Bronchial smooth muscle cell (primary cell): ENCODE measurements at places on chromosomes 5 and 9. TPM values are rescaled to one million over a fixed set of nuclear protein-coding genes. Genes with fewer than 3 reads are reported as not detected.

The IL3 gene
- total RNA-seq: not detected in 2 replicates

The LCN9 gene
- not detected in 2 replicates for total RNA-seq

The ARL14EPL gene
- total RNA-seq: 0.69 TPM in 1 of 2 replicates, not detected in the other

The QRFP gene
- not detected in 2 replicates for total RNA-seq

The SETX gene
- total RNA-seq: 55.6 and 57.1 TPM in 2 replicates

The ZNF169 gene
- total RNA-seq: 1.5 and 2.7 TPM in 2 replicates

The PITX1 gene
- total RNA-seq: 0.47 and 4.1 TPM in 2 replicates

The ANKRD55 gene
- not detected in 2 replicates for total RNA-seq

The HTR1A gene
- total RNA-seq: not detected in 2 replicates

The PTGES gene
- total RNA-seq: 48.9 and 74.7 TPM in 2 replicates

The SYK gene
- total RNA-seq: under 0.01 TPM in 1 of 2 replicates, not detected in the other

The CTNNAL1 gene
- total RNA-seq: 14.0 and 60.4 TPM in 2 replicates

The SPATA31E1 gene
- total RNA-seq: under 0.01 TPM in 1 of 2 replicates, not detected in the other

The AGGF1 gene
- total RNA-seq: 21.1 and 25.8 TPM in 2 replicates

The NR5A1 gene
- not detected in 2 replicates for total RNA-seq

The NAA35 gene
- total RNA-seq: 14.6 and 19.5 TPM in 2 replicates

The FCHSD1 gene
- total RNA-seq: 25.1 and 25.2 TPM in 2 replicates

The STK32A gene
- total RNA-seq: 0.09 and 0.32 TPM in 2 replicates

The PCDHA12 gene
- under 0.01 TPM in 2 replicates for total RNA-seq

The PCDHA7 gene
- total RNA-seq: 0.26 and 0.47 TPM in 2 replicates

The ZDHHC11 gene
- total RNA-seq: 0.47 and 3.3 TPM in 2 replicates

The ALDOB gene
- total RNA-seq: not detected in 2 replicates

The FOXD1 gene
- 3.3 and 8.2 TPM in 2 replicates for total RNA-seq

The CAMK4 gene
- 3.5 and 8.2 TPM in 2 replicates for total RNA-seq

The MARCOL gene
- not detected in 2 replicates for total RNA-seq

The TLX3 gene
- not detected in 2 replicates for total RNA-seq

The CAMK2A gene
- 0.47 and 0.69 TPM in 2 replicates for total RNA-seq

The NR6A1 gene
- 0.26 and 0.47 TPM in 2 replicates for total RNA-seq

The FER gene
- total RNA-seq: 24.1 and 28.0 TPM in 2 replicates

The TAF11L10 gene
- not detected in 2 replicates for total RNA-seq

The MED10 gene
- 9.0 and 10.4 TPM in 2 replicates for total RNA-seq

The CARD6 gene
- 11.8 and 12.1 TPM in 2 replicates for total RNA-seq

The CTXN3 gene
- total RNA-seq: not detected in 2 replicates

The LCNL1 gene
- 0.16 and 0.34 TPM in 2 replicates for total RNA-seq

The SEMA4D gene
- under 0.01 and 0.09 TPM in 2 replicates for total RNA-seq

The GABRB2 gene
- total RNA-seq: not detected in 2 replicates

The BARHL1 gene
- total RNA-seq: not detected in 2 replicates

The SPACA9 gene
- 2.7 and 4.9 TPM in 2 replicates for total RNA-seq

The INSL4 gene
- not detected in 2 replicates for total RNA-seq

The GZMA gene
- total RNA-seq: not detected in 2 replicates

The SLC1A1 gene
- total RNA-seq: 4.8 and 8.5 TPM in 2 replicates

The OR1J2 gene
- total RNA-seq: not detected in 2 replicates

The GNA14 gene
- 0.09 and 0.16 TPM in 2 replicates for total RNA-seq

The MORN5 gene
- total RNA-seq: 0.60 TPM in 1 of 2 replicates, not detected in the other

The MEGF10 gene
- not detected in 2 replicates for total RNA-seq

The SLC46A2 gene
- total RNA-seq: not detected in 2 replicates

The GDA gene
- total RNA-seq: not detected in 2 replicates

The C8G gene
- total RNA-seq: 0.32 and 0.69 TPM in 2 replicates

The HK3 gene
- total RNA-seq: 0.09 TPM in 1 of 2 replicates, not detected in the other

The ABO gene
- total RNA-seq: not detected in 2 replicates

The OR1Q1 gene
- total RNA-seq: not detected in 2 replicates

The CDKN2B-AS1 gene
- total RNA-seq: 5.6 and 7.7 TPM in 2 replicates

The BAAT gene
- 0.16 TPM in 1 of 2 replicates, not detected in the other for total RNA-seq

The SLC34A3 gene
- total RNA-seq: not detected in 2 replicates

The UBE2QL1 gene
- under 0.01 TPM in 1 of 2 replicates, not detected in the other for total RNA-seq

The NR3C1 gene
- 63.2 and 103 TPM in 2 replicates for total RNA-seq

The WNK2 gene
- under 0.01 TPM in 1 of 2 replicates, not detected in the other for total RNA-seq

The INSL6 gene
- not detected in 2 replicates for total RNA-seq
